ENCODE measurements at places on chromosomes 2 and 18. TPM values are rescaled to one million over a fixed set of nuclear protein-coding genes. Genes with fewer than 3 reads are reported as not detected.

PAX3 gene
- total RNA-seq = 7.6 TPM

IL18R1 gene
- 1.1 TPM for total RNA-seq

FAP gene
- total RNA-seq = 182 TPM

C2orf74 gene
- total RNA-seq = 8.0 TPM

ITPRIPL1 gene
- 0.75 TPM for total RNA-seq
